ENCODE measurements at places on chromosomes 6 and 20. TPM values are rescaled to one million over a fixed set of nuclear protein-coding genes. Genes with fewer than 3 reads are reported as not detected.
A peak's percentile ranks its signal among the peaks of the same experiment; 100 is the strongest.

DNA sequence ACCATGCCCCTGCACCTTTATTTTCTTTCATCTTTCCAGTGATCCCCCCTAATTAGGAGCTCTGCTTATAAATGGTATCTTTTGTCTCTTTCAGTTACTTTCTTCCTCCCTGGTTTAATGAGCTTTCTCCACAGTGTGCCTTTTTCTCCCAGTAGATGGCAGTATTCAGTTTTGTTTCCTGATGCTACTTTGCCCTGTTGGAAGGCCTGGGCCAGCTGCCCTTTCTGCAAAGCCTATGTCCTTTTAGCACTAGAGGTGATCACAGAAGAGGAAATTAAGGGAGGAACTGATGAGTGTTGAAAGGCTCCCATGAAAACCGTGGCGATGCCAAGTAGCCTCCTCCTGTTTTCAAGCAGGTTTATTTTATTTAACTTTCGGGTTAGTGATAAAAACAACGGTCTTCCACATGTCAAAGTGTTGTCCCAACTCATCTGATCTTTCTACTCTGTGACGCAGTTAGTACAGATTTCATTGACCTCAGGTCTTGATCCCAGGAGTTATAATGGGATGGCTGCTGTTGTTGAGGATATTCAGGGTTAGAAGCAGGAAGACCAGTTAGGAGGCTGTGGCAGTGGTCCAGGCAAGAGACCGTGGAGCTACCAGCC is 184.2 kb upstream of the BMP2 start:
- DNase-seq = peak; percentile 33

- DNase-seq = no peak
Measured at GRCh38 chr6:167559675-167560479, 235.0 kb downstream of the TTLL2 start.

- DNase-seq = no peak
Measured at GRCh38 chr6:13013681-13014503, 297.3 kb downstream of the PHACTR1 start.

GRCh38 chr20:916125-916799 is at the start of gene ANGPT4:
TSS of gene ANGPT4 (minus strand) at chr20:916334. CDS start at chr20:916214, 120 bp downstream.
- no peak for DNase-seq

GRCh38 chr6:11656491-11656890 is 118.9 kb downstream of the TMEM170B start:
- DNase-seq = no peak

DNA sequence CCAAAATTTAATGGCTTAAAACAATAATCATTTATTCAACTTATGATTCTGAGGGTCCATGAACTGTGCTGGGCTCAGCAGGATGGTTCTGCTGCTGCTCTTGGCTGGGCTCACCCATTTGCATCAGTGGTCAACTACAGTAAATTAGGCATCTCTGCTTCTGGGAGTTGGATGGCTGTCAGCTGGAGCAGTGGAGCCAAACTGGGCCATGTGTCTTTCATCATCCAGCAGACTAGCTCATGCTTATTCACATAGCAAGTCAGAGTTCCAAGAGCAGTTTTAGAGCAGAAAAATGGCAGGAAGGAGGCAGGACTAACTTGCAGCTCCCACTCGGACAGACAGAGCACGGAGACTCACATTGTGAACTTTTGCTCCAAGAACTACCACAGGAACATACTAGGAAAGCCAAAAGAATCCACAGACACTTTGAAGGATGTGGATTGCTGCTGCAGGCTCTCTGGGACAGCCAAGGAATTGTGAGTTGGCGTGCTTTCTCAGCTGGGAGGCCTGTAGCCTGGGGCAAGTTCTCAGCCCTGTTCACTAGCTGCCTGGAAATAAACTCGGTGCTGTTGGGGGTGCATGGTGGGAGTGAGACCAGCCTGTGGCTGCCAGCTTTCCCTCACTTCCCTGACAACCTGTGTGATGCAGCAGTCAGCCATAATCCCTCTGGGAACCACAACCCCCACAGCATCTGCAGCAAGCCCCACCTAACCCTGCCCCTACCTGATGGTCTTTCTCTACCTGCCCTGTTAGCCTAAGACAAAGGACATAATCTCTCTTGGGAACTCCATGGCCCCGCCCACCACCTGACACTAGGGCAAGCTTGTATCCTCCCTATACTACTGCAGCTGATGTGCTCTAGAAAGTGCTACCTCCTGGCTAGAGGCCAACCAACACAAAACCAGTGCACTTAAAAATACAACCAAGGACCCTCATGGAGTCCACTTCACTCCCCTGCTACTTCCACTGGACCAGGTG is 129.0 kb downstream of the JPH2 start:
- DNase-seq = no peak

DNA sequence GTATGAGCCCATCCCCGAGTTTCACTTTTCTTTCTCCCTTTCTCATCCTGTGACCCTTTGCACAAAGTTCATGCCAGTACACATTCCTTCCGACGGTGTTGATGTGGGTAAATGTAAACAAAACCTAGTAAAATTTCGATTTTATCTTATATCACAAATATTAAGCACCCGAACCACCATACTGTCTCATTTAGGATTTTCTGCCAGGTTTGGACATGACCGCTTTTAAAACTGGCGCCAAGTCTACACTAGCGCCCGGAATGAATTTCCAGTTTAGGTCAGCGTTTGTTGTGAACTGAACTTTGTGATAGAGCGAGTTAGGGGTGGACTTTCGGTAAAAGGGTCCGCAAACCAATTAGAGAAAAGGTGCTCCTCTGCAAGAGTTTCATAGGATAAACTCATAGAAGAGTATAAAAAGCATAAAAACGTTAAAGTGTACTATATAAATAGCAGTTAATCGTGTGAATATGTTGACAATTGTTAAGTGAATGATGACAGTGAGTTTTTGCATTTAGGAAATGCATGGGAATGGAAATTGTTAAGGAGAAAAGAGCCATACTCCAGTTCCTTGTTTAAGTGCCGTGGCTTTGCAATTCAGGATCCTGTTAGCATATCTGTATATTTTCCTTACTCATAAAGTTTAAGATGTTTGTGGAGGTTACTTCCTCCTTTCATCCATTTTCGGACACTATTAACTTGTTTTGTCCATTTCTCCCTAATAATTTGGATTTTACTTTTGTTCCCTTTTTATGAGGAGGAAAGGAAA is 937 bp downstream of the AKAP7 start:
- DNase-seq = peak; percentile 23

- DNase-seq = no peak
Measured at GRCh38 chr6:56255349-56255748, 8.0 kb upstream of the COL21A1 start.

- DNase-seq = no peak
Measured at GRCh38 chr6:34094474-34095135, 51.3 kb downstream of the GRM4 start.

DNA sequence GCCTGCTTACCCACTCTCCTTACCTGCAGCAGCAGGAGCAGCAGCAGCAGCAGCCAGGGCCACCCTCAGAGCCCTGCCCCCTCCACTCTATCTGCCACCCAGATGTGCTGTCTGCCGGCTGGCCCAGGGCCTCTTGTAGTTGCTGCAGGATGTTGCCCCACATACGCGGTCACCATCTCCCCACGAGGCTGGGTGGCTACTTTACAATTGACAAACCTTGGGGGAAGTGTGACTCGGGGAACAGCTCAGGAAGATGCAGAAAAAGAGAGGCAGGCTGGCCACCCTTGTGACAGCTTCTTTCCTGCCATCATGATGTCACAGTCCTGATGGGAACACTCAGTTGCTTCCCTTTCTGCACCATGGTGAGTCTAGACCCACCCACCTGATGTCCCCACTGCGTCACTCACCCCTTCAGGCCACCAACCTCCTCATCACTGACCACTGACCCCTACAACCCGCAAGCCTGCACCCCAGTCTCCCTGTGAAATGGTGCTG is 14.5 kb downstream of the TREM1 start:
- no peak for DNase-seq

DNA sequence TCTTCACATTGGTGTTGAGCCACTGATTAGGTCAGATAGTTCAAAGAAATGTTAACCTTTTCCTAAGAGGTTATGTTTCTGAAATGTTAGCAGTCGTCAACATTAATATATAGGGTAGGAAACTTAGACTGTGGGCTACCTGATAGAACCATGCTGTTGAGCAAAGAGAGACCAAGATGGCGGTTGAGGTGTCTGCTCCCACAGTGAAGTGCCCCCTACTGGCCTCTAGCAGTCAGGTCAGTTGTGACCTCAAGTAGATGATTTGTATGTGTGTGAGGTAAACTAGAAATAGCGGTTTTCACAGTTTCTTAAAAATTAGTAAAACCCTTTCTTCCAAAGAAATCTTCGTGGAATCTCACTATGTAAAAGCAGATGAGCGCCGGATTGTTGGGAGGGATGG is 40.3 kb downstream of the MTHFD1L start:
- DNase-seq = no peak

DNA sequence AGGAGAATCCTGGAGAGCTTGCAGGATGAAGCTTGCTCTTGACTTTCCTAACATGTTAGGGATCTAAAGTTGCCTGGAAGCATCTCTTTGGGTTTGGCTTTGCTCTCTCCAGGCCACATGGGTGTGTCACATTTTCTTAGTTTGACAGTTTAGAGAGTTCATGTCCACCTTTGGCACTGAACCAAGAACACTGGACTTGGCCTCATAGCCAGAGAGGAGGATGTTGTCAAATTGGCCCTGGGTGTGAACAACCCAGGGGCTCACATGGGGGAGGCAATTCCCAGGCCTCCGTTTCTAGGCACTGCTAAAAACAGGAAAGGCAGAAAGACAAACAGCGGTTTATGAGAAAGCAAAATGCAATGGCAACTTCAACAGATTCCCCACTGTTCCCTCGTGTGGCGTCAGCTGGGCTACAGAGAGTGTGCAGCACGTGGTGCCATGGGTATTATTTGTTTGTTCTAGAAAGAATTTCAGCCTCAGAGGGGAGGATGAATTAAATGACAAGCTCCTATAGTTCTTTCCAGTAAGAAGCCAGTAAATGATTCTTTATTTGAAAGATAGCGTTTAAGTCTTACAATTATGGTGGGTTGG is 93.9 kb downstream of the CLIC5 start:
- DNase-seq = no peak

GRCh38 chr6:91462241-91462640 is 875.4 kb upstream of the MAP3K7 start:
- no peak for DNase-seq

DNA sequence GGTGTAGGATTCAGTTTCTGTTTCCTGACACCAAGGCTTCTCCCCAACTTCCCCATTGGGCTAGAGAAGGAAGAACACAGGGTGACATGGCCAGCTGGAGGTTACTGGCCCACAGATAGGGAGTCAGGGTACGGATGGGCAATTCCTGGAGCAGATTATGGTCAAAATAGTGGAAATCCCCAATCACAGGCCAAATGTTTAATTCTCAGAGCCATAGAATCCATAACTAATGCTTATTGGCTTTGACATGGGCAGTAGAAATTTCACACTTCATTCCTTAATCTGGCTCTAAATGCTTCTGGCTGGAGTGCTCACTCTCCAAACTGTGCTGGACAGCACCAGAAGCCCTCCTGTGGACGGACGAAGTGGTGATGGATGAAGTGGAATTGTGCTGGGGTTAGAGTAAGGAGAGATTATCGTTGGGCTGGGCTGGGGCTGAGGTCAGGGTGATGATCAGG is 887 bp downstream of the SIGLEC1 start:
- no peak for DNase-seq

DNA sequence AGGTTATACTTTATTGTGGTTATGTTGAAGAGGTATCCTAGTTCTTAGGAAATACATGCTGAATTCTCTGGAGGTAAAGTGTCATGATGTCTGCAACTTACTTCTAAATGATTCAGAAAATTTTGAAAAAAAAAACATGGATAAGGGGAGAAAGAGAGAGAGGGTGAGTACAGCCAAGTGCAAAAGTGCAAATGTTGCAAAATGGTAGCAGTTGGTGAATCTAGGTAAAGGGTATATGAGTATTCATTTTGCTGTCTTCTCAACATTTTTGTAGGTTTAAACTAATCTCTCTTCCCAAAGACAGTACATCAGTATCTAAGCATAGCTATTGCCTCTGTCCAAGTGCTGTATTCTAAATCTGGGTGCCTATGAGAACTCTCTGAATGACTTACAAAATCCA is 579.4 kb upstream of the CHD6 start:
- DNase-seq = no peak

- no peak for DNase-seq
Measured at GRCh38 chr6:3053231-3053508, 15.1 kb upstream of the RIPK1 start.

DNA sequence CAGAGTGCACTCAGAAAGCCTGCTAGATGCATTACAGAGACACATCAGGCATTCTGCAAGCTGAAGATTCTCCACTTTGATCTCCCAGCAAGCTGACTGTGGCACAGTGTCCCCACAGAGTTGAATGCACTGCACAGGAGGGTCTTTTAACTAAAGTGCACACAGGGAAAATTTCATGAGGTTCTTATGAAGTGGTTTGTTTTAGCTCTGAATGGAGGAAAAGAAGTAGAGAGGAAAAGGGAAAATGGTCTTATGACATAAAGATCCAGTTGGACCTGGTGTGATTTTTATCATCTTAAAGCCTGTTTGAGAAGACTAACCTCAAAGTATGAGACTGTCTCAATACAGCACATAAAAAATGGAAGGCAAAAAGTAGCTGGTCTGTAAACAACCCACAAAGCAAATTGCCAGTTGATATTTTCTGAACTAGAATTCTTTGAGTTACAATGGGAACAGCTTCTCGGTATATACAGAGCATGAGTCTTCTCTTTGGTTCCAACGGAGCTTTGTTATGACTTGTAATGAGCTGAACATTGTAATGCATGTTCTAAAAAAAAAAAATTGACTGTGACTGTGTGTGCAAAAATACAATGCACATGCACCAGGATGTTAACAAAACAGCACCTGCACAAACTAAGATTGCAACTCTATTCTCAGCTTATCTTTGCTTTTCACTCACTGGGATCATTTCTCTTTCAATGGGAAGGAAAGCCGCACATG is 383.0 kb upstream of the ID4 start:
- no peak for DNase-seq

DNA sequence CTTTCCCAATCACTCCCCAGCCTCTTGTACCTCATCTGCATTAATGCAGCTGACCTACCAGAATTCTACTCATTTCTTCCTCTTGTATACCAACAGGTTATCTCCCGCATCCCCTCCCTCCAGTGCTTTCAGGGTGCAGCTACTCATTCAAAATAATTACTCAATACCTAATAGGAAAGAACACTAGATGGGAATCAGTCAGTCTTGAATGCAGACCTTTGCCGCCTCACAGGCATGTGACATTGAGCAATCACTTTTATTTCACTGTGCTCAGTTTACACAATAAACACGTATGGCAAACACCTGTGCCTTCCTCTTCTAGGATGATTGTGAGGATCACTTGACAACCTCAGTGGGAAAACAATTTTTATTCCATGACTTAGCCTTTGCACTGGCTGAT is 13.3 kb downstream of the ZSCAN31 start:
- no peak for DNase-seq

GRCh38 chr6:16345449-16346330 is 107.3 kb downstream of the GMPR start:
- no peak for DNase-seq

Gene SPTLC3
- 20.1 TPM for polyA plus RNA-seq

Gene SLC2A10
- polyA plus RNA-seq = 17.1 TPM

Gene DEFB132
- 0.08 TPM for polyA plus RNA-seq

Gene ADTRP
- 1.3 TPM for polyA plus RNA-seq

Gene CDH26
- 1.1 TPM for polyA plus RNA-seq

Gene LY6G6D
- 0.82 TPM for polyA plus RNA-seq

Gene OR10C1
- not detected for polyA plus RNA-seq

Gene EMILIN3
- polyA plus RNA-seq = 9.7 TPM

Gene HRH3
- polyA plus RNA-seq = 0.16 TPM
